ENCODE measurements at places on chromosomes 6 and 20.
A peak's percentile ranks its signal among the peaks of the same experiment; 100 is the strongest.

GRCh38 chr6:33652002-33652401, 30.9 kb downstream of the ITPR3 start:
- DNase-seq, result no peak

- peak; percentile 78 for DNase-seq
Measured at GRCh38 chr6:1770968-1771723, 161.4 kb downstream of the FOXC1 start.

- no peak for DNase-seq
Measured at GRCh38 chr6:45047573-45047972, 280.6 kb upstream of the RUNX2 start.

GRCh38 chr6:6878887-6879585, 228.7 kb upstream of the RREB1 start:
- DNase-seq, result no peak

DNA sequence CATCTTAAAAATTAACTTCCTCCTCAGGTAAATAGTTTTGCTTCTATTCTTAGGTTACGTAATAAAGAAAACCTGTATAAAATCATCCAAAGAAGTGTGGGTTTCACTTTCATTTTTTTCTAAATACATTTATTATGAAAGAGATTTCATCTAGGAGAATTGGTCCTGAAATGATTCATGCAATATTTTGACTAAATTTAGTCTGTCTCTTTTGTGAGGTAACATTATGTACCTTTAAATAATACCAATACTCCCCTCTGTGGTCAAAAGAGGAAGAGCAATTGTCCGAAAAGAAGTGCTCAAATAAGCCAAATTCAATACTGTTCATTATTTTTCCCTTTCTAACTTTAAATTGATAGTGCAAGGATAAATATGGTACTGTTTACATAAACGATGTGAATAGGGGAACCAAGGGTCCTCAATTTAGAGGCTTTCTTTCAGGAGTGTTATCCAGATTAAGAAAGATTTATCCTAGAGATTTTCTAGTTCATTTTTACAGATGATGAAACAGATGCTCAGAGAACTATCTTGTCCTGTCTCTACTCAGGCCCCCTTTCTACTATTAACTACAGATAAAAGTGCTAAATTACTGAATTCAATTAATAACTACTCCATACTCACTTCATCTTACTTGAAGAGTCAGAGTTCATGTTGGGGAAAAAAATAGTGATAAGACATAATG, 26.2 kb downstream of the CYP39A1 start:
- DNase-seq, result peak; percentile 1

DNA sequence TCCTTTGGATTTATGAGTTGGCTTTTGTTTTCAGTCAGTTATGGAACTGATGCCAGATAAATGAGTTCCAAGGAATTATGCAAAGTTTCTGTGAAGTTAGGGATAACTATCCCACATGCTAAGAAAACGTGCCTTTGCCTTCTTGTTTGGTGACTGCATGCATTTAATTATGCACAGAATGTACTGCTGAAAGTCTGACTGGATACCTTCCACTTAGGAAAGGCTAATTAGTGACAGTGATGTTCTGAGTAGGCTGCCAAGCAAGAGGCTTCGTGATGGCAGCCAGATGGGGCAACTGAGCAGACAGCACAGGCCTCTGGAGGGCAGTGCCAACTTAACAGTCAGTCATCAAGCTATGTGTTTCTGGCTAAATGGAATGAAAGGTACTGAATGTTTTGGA, 289.9 kb downstream of the CD109 start:
- no peak for DNase-seq

- DNase-seq, result no peak
Measured at GRCh38 chr6:43897571-43898302, 127.7 kb downstream of the VEGFA start.

- DNase-seq, result no peak
Measured at GRCh38 chr6:26336355-26337198, 28.4 kb upstream of the BTN3A2 start.

DNA sequence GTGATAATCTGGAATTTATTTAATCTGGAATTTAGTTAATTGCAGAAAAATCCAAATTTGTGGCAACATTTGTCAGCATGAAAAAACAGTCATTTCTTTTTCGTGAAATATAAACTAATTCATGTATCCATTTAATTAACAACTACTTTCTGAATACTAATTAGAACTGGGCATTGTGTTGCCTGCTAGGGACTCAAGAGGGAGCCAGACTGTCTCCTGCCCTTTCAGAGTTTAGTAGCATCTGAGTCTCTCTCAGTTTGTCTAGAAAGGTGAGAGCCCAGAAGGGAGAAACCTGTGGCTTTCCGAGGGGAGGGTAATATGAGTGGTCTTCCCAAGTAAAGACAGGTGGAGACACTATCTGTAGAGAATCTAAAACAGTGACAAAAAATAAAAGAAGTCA, 210.9 kb upstream of the HDDC2 start:
- peak; percentile 42 for DNase-seq

DNA sequence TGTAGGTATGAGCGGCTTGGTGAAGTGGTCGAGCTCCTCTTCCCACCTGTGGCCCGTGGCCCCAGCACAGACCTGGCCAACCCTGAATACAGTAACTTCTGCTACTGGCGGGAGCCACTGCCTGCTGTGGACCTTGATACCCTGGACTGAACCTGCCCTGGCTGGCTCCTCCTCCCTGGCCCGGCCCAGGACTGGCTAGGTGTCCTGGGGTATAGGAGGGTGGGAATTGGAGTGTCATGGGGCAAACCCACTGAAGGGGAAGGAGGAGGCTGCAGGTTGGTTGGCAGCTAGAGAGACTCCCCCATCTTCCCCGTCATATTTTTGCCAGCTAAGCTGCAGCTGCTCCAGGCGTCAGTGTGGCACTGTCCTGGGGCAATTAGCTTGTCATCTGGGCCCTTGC, 7.9 kb downstream of the EMILIN3 start:
- DNase-seq, result no peak
